ENCODE measurements at places on chromosomes 1 and 21. TPM values are rescaled to one million over a fixed set of nuclear protein-coding genes. Genes with fewer than 3 reads are reported as not detected.

The TNFSF18 gene
- 0.29 TPM for total RNA-seq

- DNase-seq: no peak
These were observed at the start of gene CFAP74 for GRCh38 chr1:2003541-2004131. TSS of gene CFAP74 (minus strand) at chr1:2003786. CDS start at chr1:1990956, 12,830 bp downstream.

DNA sequence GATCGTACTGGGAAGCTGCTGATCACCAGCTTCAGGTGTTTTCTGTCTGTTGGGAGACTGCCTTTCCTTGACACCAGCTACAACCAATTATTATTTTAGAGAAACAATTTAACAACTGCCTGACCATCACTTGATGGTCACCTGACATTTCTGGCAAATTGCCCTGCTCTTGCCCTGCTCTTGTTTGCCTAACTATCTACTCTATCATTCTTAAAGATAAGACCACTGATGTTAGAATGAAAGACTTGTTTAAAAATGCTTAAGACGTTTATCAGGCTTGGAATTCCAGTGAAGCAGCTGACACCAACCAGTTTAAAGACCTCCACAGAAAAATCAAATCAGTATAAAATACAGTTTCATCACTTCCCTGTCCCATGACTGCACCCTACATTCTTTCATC, 423.3 kb upstream of the CAMK1G start:
- no peak for DNase-seq

The ZNF644 gene
- 82.3 TPM for total RNA-seq

The TACSTD2 gene
- total RNA-seq: 4.6 TPM

The GBP2 gene
- total RNA-seq: 110 TPM
